ENCODE measurements at places on chromosomes 3 and 15.
A peak's percentile ranks its signal among the peaks of the same experiment; 100 is the strongest.

GRCh38 chr3:160564949-160565441 is 376 bp downstream of the KPNA4 start:
- DNase-seq = peak; percentile 63

GRCh38 chr3:18512007-18512406 is 86.9 kb upstream of the SATB1 start:
- DNase-seq = no peak

- DNase-seq = no peak
Observed at GRCh38 chr3:163622384-163622783, 1455.9 kb downstream of the SI start.

DNA sequence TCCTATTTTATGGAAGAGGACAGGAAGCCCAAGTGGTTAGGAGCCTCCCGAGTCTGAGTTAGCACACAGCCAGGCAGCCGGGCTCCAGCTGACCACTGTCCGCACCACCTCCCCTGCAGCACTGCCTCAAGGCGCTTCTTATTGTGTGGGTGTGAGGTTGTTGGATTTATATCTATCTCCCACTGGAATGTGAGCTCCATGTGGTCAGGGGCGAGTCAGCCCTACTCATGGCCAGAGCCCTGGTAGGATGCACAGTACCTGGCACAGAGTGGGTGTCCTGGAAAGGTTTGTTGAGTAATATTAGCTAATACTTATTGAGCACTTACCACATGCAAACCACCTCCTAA is 9.7 kb upstream of the FBLN2 start:
- DNase-seq = no peak

DNA sequence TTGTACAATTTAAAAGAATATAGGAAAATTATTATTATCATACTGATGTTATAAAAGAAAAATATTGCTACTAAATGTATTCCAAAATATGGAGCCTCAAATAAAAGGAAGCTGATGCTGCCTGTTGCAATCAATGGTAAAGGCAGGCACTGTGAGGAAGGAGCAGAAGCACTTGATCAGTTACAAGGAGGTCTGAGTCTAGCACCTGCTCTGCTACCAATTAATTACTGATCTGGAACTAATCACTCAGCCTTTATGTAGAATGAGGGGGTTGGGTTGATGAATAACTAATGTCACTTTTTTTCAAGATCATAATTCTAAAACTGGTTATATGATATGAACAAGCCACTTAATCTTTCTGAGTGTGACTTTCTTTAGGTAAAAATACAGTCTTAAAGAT is 5.5 kb downstream of the ADGRG7 start:
- no peak for DNase-seq

DNA sequence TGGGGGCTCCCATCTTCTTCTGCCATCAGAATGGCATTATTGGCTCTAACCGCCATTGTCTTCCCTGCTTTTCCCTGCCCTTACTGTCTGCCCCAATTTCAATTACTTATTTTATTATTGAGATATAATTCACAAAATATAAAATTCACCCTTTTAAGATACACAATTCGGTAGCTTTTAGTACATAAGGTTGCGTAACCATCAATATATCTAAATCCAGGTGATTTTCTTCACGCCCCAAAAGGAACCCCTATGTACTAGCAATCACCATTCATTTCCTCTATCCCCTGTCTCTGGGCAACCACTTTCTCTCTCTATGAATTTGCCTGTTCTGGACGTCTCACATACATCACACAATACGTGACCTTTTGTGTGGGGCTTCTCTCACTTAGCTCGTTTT is 18.0 kb downstream of the RBP2 start:
- DNase-seq = no peak

DNA sequence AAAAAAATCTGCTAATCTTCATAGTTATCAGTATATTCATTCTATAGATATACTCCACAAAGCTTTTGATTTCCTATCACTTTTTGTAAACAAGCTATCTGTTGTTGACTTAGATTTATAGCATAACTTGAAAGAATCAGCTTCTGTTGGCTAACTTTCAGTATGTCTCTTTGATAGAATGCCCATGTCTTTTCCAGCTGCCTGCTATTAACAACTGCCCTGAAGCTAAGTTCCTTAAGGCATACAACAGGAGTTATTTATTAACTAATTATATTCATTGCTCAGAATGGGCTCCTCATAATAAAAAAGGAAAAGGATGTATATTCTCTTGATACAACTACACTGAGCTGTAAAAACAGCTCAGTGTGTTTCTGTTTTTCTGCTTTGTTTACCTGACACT is 293.9 kb downstream of the TUSC7 start:
- no peak for DNase-seq

GRCh38 chr3:45775571-45776300 is 20.6 kb downstream of the SLC6A20 start:
- no peak for DNase-seq

DNA sequence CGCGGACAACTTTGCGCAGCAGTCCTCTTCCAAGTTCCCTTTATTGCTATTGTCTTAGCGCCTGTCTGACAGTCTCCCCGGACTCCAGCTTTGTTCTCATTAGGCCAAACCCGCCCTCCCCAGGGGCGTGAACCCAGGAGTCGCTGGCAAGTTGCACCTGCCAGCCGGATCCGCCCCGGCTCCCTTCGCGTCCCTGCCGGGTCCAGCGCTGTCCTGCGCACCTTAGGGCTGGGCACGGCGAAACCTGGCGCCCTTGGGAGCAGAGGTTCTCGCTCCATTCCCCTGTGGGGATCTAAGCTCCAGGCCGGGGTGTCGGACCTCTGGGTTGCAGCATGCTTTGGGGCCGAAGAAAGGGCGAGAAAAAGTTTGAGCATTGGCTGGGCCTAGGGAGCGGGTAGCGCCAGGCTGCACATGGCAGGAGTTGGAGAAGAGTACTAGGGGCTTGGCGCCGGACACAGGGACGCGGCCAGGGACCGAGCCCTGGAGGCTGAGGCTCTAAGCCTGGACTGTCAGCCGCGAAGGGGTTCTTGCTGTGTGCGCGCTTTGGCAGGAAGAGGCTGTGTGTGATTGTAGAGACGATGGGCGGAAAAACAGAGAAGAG is 335.1 kb upstream of the THRB start:
- no peak for DNase-seq

DNA sequence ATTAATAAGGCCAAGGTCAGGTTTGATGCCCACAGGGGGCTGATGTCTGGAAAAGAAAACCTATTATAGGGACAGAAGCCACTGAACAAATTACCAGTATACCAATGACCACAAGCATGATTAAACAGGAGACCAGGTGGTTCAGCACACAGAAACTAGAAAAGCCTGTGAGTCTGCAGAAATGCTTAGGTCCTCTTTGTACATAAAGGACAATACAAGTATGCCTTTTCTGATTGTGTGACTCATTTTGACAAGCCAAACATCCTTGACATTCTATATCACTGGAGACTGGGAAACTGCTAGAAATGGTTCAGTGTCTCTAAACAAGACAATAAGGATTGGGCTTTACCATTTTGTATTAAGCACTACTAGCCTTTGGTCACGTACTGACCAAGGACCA is 113.2 kb upstream of the MYO5C start:
- no peak for DNase-seq

GRCh38 chr15:45635191-45635638 is 386 bp downstream of the SQOR start:
- DNase-seq = no peak

- no peak for DNase-seq
Observed at GRCh38 chr3:150945226-150946032, 27.1 kb downstream of the CLRN1 start.

- no peak for DNase-seq
Observed at GRCh38 chr15:37072181-37072580, 28.2 kb downstream of the MEIS2 start.

GRCh38 chr15:99437315-99438223 is 128.2 kb upstream of the MEF2A start:
- no peak for DNase-seq

DNA sequence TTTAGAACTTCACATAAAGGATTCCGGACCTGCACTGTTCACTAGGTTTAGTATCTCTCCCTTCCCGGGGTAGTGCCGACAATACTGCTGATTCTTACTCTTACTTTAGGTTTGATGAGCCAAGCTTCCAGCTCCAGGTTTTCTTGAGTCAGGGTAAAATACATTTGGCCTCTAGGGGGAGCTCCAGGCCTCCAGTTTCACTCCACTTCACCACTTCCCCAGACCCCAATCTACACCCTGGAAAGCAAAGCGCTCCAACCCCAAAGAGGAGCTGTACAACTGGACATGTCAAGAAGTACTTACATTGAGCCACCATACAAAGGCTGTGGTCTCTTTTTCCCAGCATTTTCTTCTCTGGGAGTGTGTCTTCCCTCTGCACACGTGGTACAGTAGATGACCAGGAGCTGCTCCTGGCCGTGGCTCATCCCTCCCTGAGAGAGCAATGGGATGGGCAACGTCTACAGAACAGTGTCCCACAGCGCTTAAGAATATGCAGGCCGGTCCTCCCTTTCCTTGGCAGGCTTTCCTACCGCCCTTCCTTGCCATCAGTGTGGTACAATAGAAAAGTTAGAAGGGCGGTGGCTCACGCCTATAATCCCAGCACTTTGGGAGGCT is 93.9 kb upstream of the CCDC80 start:
- peak; percentile 49 for DNase-seq

- no peak for DNase-seq
Observed at GRCh38 chr3:62749657-62750056, 125.6 kb downstream of the CADPS start.

DNA sequence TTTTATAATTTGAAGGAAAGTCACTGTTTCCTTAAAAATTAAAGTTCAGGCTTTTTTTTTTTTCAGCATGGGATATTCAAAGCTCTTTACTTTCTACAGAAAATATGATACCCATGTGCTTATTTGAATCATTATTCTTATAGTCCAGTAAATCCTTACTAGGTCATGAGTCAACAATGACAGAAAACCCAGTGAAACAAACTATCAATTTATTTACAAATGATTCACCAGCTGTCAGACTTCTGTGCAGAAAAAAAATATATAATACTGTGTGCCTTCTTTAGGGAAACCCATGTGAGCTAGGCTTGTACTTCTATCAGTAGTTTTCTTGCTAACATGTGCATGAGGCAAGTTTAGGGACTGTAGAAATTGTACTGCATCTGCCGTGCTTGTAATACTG is 1.2 kb downstream of the ACP3 start:
- no peak for DNase-seq

DNA sequence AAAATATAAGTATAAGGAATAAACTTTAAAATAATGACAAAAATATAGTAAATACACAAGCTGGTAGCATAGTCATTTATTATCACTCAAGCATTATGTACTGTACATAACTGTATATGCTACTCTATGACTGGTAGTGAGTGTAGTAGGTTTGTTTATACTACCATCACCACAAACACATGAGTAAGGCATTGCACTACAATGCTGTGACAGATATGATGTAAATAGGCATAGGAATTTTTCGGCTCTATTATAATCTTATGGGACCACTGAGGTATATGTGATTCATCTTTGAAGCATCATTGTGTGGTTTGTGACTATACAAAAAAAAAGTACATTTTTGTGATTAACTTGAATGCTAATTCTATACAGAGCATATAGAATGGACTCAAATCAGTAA is 35.3 kb upstream of the FBN1 start:
- no peak for DNase-seq

- DNase-seq = no peak
Observed at GRCh38 chr3:55765906-55766701, 279.0 kb upstream of the WNT5A start.

GRCh38 chr3:126969586-126969985 is 13.3 kb upstream of the PLXNA1 start:
- DNase-seq = no peak

DNA sequence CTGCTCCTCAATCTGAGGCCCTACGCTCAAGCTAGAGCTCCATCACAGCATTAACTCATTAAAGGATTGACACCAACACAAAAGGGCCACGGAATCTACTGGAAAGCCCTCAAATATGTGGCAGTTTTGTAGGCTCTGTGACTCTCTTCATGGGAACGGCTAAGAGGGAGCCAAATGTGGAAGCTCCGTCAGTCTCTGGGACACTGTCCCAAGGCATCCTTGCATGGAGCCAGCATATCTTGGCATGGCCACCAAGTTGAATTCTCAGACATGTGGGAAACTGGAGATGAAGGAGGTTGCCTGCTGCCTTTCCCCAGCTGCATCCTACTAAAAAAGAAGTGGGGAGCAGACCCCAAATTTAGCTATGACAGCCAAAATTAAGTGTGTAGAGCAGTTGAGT is 296.9 kb downstream of the NTRK3 start:
- DNase-seq = no peak

- DNase-seq = no peak
Observed at GRCh38 chr3:184712248-184713039, 580 bp upstream of the MAGEF1 start.

GRCh38 chr3:157767607-157768006 is 264.4 kb upstream of the VEPH1 start:
- DNase-seq = no peak
